GM03348 (cell line): ENCODE measurements at places on chromosomes 4 and X.
A peak's percentile ranks its signal among the peaks of the same experiment; 100 is the strongest.

- DNase-seq = no peak
Observed at GRCh38 chrX:132118358-132118757, 9.5 kb downstream of the FRMD7 start.

DNA sequence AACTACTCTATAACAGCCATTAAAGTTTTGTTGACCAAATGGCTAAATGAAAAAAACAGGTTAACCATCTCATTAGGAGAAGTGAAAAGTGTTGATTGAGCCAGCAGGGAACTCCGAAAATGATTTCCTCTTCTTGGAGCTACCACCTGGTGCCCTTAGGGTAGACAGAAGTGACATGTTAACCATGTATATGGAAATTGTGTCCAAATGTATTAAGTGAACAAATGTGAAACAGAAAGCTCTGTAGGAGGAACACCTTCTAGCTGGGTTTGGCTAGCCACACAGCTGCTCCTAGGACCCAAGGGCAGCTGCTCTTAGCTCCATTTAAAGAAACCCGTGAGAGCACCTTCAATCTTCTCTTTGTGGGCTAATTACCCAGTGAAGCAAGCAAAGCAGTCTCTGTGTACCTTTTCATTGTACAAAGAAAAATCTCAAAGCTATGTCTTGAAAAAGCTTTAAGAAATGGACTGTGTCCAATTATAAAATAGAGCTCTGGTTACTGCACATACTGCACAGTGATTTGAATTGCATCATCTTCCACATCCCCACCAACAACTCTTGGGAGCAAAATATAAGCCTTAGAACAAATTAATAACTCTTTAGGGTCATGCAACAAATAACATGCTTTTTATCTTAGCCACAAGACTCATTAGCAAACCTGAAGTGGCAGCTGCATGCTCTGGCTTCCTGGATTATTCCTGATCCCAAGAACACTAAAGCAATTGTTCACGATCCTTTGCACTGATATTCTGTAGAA, 59.2 kb upstream of the PARM1 start:
- no peak for DNase-seq

DNA sequence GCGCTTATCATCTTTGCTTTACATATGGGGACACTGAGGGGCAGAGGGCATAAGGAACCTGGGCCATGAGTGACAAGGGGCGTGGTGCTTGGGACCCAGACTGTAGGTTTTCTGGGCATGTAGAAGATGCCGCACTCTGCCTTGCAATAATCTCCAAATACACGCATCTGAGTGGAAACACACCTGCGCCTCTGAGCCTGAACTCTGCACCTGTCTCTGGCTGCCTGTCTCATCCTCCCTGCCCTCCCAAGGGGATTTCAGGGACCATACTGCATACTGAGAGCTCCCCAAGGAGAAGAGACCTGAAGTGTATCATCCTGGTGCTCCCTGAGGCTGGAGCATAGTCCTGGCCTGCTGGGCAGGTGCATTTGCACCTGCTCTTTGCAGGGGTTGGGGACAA, 34.7 kb upstream of the ASMTL start:
- no peak for DNase-seq

DNA sequence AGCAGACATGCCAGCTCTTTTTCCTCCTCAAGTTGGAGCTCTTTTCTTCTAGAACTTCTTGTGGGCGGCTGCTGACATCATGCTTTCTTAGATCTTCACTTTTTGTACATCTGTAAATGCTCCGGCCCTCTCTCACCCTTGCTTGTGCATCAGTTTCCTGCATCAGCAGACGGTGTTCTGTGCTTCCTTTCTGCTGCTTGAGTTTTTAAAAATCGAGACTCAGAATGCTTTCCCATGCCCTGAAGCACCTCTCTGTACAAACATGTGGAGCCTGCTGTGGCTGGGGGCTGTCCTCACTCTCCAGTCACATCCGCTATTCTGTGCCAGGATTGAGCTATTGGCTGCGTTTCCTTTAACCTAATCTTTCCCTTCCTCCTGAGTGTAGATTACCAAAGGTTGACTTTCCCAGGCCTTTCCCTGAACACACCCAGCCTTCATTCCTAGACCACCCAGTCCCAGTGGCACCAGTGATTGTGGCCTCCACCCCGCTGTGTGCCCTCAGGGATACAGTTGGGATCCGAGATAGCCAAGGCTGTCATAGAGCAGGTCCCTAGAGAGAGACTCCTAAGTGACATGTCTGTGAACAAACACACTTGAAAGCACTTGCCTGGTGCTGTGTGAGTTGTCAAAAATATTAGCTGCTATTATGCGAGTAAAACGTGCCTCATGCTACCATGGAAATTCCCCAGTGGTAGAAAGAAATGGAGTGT, 41.9 kb downstream of the TNIP2 start:
- DNase-seq = no peak

DNA sequence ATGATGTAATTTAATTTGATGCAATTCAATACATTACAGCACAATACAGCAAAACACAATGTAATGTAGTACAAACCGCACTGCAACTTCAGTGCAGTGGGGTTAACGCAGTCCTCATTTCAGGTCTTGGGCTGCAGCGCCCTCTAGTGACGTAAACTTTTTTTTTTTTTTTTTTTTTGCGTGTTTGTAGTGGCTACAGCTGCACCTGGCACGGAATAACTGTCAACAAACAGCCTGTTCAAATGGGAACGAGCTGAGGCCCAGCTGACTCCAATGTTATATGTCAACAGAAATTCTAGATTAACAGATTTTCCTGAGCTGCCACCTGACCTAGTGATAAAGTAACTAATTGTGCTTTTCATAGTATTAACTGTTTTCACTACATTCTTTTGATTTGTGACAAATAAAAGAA, 33.5 kb upstream of the RASSF6 start:
- DNase-seq = peak; percentile 65

GRCh38 chrX:35728481-35728880, 69.7 kb upstream of the MAGEB16 start:
- no peak for DNase-seq

- no peak for DNase-seq
Observed at GRCh38 chr4:777520-778262, 48.2 kb downstream of the CPLX1 start.

GRCh38 chrX:106201502-106202178, 33.5 kb downstream of the PWWP3B start:
- no peak for DNase-seq

GRCh38 chr4:176902710-176903323, 110.1 kb upstream of the VEGFC start:
- peak; percentile 69 for DNase-seq

- DNase-seq = no peak
Observed at GRCh38 chr4:77950203-77950602, 87.6 kb downstream of the MRPL1 start.

DNA sequence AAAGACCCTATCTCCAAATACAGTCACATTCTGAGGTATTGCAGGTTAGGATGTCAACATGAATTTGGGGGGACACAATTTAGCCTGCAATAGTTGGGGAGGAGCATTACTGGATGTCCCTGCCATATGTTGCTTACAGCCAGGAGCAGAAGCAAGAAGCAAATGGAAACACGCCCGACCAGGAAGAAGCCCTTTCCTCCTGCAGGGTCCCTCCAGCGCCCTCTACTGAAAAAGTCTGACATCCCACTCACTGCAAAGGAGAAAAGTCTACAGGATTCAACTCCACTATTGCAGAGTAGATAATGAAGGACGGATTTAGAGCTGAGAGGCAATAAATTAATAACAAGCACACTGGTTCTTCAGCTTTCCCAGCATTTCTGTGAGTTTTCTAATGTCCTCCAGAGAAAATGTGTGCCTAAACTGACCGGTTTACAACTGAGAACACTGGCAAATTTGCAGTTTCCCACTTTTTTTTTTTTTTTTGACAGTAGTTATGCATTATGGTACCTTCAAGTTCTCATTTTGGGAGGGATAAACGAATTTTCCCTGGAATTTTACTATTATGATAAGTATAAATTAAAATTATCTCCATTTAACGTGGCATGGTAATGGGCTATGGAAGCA, 31.7 kb downstream of the COQ2 start:
- DNase-seq = peak; percentile 52

GRCh38 chr4:121127100-121127499, 37.0 kb downstream of the TNIP3 start:
- DNase-seq = no peak

GRCh38 chr4:155371432-155372043, 5.2 kb downstream of the MAP9 start:
- peak; percentile 12 for DNase-seq

DNA sequence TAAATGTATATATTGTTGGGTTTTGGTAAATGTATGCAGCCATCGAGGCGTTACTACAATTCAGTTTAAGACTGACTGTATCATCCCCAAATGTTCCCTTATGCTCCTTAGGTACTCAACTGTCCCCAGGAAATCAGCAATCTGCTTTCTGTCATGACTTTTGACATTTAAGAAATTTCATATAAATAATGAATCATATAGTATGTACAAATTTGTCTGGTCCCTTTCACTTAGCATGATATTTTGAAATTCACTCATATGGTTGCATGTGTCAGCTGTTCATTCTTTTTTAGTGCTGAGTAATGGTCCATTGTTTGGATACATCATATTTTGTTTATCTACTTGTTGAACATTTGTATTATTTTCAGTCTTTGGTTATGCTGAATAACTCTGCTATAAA, 218.8 kb downstream of the C4orf33 start:
- no peak for DNase-seq

DNA sequence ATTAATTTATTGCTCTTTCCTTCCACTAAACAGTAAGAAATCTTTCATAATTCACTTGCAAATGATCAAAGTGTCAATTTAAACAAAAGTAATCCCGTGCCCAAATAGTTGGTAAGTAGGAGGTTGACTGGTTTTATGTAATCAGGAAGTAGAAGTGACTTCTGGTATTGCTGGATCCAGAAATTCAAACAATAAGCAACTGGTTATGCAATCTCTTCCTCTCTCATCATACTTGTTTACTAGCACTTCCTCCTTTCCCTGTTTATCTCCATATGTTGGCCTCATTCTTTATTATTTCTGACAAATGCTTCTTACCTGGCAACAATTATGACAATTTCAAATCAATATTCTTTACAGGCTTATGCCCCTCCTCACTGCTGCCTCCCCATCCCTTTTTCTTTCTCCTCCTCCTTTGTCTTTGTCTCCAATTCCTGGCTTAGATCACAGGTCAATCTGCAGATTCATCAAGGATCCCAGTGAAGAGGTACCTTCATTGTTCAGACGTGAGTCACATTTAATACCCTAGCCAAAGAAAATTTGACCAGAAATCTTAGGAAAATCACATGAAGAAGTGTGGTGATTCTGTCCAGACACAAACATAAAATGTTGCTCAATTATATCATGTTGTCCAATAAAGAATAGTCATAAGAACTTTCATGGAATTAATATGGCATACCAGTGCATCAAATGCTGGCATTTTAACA, 323.2 kb upstream of the PCDH7 start:
- peak; percentile 1 for DNase-seq

- DNase-seq = no peak
Observed at GRCh38 chrX:150954951-150955350, 28.2 kb upstream of the HMGB3 start.

DNA sequence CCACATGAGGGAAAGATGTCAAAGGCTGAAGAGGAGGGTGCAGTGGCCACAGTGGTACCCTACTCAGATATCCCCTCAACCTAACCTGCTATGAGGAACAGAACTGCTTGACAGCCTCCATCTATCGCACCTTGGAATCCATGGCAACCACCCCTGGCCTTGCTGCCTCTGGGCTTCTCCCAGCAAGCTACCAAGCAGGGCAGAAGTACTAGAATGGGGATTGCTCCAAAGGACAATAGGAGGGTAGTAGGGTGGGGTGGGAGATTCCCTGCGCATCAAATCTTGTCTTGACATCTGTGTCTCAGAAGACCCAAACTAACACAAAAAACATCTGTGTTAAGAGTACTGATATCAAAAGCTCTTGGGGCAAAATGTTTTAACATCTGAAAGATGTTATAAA, 118.2 kb downstream of the FBXW7 start:
- no peak for DNase-seq

GRCh38 chr4:131052646-131053045, 1956.7 kb downstream of the C4orf33 start:
- no peak for DNase-seq

- DNase-seq = no peak
Observed at GRCh38 chr4:123750044-123750443, 353.4 kb downstream of the SPRY1 start.

- DNase-seq = no peak
Observed at GRCh38 chr4:23947826-23948225, 58.0 kb upstream of the PPARGC1A start.

DNA sequence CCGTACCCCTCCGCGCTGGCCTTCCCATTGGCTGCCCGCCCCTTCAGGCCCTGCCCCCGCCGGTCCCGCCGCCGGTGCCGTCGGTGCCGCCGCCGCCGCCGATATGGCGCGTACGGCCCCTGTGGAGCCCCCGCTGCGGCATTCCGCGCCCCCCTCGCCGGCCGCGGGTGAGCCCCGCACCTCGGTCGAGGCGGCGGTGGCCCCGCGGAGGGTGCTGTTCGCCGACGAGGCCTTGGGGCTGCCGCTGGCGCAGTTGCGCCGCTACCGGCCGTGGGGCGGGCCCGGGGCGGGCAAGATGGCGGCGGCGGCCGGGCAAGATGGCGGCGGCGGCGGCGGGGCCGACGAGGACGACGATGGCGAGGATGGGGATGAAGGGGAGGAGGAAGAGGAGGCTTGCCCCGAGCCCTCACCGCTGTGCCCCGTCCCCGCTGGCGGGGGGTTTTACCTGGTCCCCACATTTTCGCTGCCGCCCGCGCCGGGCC, at the start of gene PPP1R3F:
Gene PPP1R3F (plus strand): TSS at position 27 of the 482 bp plus-strand sequence. CDS start 77 bp downstream, at position 104.
- no peak for DNase-seq

- DNase-seq = no peak
Observed at GRCh38 chrX:46575586-46575985, 2.0 kb downstream of the CHST7 start.

GRCh38 chr4:176320976-176321361, 1.2 kb downstream of the SPCS3 start:
- peak; percentile 14 for DNase-seq

GRCh38 chr4:93212250-93212649, 616.3 kb upstream of the ATOH1 start:
- DNase-seq = no peak

DNA sequence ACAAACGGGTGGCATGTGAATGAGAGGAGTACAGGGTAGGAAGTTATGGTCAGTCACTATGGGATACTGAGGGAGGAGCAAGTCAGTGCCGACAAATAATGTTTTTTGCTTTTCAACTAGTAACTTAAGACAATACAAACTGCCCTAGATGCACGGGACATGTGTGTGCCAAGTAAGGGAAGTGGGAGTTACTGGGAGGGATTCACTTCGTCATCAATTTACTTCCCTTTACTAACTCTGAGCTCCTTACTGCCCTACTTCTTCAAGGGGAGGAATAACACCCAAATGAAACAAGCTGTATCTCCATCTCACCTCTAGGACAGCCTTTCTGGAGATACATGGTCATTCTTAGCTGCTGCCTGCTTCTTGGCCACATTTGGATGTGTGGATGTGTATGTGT, 97.7 kb downstream of the DGKK start:
- DNase-seq = no peak

DNA sequence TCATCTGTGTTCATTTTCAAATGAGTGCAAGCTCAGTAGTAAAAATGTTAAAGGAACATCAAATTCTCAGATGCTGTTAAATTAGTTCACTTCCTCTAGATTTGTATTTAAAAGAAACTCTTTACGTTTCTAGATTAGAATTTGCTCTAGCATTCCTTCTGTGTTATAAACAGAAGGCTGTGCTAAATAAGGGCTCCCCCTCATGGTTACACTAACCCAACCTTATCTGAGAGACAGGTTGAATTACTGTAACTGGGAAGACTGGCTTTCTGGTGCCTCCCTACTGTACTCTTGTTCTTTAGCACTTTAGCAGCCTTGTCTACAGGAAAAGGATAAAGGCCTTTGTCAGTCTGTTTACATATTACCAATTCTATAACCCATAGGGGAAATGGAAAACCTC, 56.8 kb downstream of the RXFP1 start:
- DNase-seq = peak; percentile 28
